ENCODE measurements at places on chromosomes 1 and 21.

DNA sequence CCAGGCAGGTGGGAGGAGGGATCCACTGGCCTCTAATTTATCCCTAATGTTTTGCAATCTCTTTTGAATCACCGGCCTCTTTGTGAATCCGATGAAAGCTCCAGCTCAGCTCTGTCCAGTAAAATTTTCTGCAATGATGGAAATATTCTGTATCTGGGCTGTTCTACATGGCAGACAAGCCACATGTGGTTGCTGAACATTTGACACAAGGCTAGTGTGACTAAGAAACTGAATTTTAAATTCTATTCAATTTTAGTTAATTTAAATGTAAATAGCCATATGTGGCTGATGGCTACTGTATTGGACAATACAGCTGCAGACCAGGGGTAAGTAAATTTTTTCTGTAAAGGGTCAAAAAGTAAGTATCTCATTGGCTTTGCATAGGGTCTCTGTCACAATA is 135.1 kb downstream of the CSMD2 start:
- DNase-seq = no peak

DNA sequence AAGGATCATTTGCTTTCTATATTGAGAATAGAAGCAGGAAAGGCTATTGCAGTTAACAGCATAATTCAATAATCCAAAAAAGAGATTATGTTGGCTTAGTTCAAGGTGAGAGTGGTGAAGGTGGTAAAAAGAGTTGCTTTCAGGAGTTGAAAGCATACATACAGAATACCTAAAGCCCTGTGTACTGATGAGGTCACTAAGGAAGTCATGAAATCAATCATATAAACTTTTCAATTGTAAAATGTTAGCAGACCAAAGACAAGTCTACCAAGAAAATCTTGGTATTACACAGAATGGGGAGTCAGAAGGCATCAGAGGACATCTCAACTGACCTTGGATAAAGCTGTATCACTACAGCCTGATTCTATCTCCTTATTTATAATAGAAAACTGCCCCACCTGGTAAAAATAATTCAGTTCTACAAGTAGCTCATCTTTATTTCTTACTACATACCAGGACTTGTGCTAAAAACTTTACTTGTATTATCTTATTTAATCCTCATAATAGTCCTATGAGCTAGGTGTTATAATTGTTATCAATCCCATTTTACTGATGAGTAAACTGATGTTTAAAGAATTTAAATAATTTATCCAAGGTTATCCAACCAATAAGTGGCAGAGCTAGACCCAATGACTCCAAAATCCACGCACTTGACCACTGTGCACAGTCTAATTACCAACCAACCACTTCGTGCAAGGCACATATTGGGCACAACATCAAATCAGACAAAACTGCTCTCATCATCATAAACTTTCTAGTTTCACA is 40.9 kb downstream of the TUT4 start:
- DNase-seq = no peak

DNA sequence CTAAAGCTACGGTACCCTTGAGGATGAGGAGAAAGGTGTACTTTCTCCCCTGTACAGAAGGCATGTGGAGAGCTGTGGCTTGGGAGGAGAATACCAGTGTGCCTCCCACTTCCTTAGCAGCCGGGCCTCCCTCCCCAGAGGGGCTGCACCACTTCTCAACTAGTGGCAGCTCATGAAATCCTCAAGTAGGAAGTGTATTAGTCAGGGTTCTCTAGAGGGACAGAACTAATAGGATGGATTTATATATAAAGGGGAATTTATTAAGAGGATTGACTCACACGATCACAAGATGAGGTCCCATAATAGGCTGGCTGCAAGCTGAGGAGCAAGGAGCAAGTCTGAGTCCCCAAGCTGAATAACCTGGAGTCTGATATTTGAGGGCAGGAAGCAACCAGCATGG is 53.1 kb upstream of the PPP2R5A start:
- no peak for DNase-seq

DNA sequence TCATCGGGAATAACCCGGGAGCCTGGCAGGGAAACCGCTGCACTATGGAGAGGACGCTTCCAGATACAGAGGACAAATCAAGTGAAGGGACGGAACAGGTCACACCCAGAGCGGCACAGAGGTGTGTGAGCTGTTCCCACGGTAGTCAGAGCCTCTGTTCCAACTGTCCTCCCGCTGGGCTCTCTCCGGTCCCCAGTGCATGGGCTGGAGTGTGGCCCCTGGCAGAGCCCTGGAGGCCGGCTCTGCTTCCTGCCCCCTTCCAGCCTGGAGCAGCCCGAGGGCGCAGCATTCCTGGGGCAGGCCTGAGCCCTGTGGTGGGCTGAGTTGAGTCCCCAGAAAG is 11.9 kb upstream of the ZBTB21 start:
- DNase-seq = no peak

GRCh38 chr1:71964188-71964587 is 318.2 kb downstream of the NEGR1 start:
- no peak for DNase-seq

GRCh38 chr1:61647142-61647541 is 77.8 kb downstream of the TM2D1 start:
- no peak for DNase-seq

- no peak for DNase-seq
Measured at GRCh38 chr21:28793043-28793442, 199.6 kb downstream of the LTN1 start.

- peak; percentile 9 for DNase-seq
Measured at GRCh38 chr1:9922342-9922741, 12.3 kb upstream of the CTNNBIP1 start.

DNA sequence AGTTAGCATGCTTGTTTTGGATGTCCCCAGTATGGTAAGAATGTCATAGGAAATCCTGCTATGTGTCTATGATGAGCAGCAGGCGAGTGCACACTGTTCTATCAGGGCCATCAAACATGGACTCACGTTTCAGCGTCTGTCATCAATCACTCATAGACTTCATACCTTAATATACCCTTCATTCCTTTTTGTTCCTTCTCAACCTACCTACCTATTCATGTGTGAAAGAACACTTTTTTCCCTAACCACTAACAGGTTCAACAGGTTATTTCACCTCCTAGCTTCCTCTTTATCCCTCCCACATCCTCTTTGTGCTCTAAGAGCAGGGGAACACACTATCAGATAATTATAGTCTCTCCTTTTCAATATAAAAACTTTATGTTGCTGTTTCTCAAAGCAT is 300.6 kb downstream of the TM2D1 start:
- no peak for DNase-seq

- DNase-seq = no peak
Measured at GRCh38 chr1:236850077-236850979, 55.2 kb downstream of the MTR start.

GRCh38 chr21:36773117-36773516 is 74.2 kb downstream of the SIM2 start:
- DNase-seq = no peak

DNA sequence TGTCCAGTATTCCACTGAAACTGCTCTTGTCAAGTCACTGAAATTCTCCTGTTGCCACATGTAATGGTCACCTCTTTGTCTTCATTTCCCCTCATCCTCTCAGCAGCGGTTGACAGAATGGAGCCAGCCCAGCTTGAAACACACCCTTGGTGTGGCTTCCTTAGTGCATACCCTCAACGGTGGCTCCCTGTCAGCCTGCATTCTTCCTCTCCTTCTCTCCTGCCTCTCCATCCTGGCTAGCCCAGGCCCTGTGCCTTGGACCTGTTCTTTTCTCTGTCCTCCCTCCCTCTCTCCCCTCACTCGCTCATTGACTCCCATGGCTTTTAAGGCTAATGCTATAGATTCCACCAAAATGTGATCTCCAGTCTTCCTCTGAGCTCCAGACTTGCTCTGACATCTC is 3.7 kb downstream of the FCMR start:
- DNase-seq = no peak
